B cell (primary cell): ENCODE measurements at places on chromosomes 4 and X. TPM values are rescaled to one million over a fixed set of nuclear protein-coding genes. Genes with fewer than 3 reads are reported as not detected.

SLIT2 gene
- total RNA-seq = 0.27 TPM in 1 of 2 replicates, not detected in the other

DGAT2L6 gene
- total RNA-seq = not detected in 2 replicates

FAM47E gene
- 1.3 and 1.7 TPM in 2 replicates for total RNA-seq

GRCh38 chr4:187283201-187283955 is 559.7 kb upstream of the FAT1 start:
- no peak for DNase-seq

DNA sequence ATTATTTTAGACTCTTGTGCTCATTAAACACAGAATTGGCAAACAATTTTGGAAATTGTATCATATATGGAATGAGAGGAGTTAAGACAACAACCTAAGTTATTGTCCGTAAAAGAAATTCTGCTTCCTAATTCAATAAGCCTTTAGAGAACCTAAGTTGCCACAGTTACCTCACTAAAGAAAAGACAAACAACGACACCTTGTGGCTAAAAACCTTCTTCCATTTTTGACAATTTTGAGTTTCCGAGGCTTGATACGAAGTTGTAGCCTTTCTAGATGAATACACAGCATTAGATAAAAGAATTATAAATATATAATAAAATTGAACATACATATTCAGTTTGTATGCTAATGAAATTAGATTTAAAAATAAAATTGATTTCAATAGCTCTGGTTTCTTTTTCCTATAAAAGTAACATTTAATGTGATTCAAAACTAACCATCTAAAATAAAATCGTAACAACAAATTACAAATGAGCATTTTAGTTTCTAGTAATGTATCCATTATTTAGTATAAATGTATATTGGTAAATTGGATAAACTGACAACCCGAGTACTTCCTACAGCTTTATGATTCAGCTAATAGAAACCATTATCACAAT is 275.1 kb downstream of the GPM6A start:
- DNase-seq = peak; percentile 35

DNA sequence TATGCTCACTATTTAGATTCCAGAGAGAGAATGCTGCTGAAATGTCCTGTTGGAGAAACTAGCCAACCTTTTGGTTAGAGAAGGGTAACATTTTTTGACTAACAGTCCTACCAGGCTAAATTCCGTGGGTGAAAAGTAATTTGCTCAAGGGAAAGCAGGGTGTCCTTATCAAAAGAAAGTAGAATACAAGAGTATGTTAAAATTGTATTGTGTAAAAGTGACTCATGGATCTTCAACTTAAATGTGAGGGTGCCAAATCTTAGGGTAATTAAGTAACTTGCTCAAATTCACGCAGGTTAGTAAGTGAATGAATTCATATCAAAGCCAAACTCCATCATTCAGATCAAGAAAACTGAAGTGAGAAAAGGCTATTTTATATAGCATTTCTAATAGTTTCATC is 81.7 kb downstream of the PCDH7 start:
- DNase-seq = no peak

DNA sequence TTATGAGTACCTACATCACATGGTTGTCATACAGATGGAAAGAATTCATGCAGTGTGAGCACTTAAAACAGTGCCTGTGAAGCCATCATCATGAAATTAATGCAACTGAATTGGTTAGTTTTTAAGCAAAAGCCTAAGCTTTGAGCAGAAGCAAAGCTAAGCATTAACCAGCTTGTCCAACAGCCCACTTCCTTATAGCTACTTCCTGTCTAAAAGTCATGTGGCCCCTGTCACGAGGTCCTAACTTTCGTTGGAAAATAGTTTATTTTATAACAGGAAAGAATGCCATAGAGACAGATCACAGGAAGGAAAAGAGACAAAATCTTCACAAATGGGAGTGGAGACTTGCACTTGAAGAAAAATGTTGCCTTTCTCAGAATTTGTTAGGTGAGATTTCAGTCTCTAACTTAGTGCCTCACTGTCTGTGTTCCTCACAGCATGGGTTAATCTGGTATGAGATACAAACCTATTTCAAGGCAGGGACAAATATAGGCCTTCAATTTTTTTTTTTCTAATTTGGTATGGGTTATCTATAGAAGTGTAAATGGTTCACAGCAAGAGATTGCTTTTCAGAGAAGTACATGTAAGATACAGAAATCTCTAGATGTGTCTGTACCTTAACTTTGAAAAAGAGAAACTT is 27.7 kb upstream of the VCX start:
- no peak for DNase-seq

- DNase-seq = no peak
Measured at GRCh38 chr4:174709526-174709925, 119.5 kb downstream of the GLRA3 start.
